ENCODE measurements at places on chromosomes 4 and X. TPM values are rescaled to one million over a fixed set of nuclear protein-coding genes. Genes with fewer than 3 reads are reported as not detected.

- no peak for DNase-seq
Observed at GRCh38 chr4:7759216-7759615, 180.4 kb downstream of the AFAP1 start.

AIMP1 gene
- total RNA-seq, result 37.9 TPM

- DNase-seq, result no peak
Observed at GRCh38 chr4:57580710-57581599, 470.8 kb upstream of the IGFBP7 start.

CA5B gene
- total RNA-seq, result 2.8 TPM

GRCh38 chr4:111454961-111455360 is 690.3 kb upstream of the FAM241A start:
- DNase-seq, result no peak

NPY2R gene
- not detected for total RNA-seq

All from Right ventricle myocardium superior (tissue), 1 donor.